ENCODE measurements at places on chromosomes 5 and 9.

DNA sequence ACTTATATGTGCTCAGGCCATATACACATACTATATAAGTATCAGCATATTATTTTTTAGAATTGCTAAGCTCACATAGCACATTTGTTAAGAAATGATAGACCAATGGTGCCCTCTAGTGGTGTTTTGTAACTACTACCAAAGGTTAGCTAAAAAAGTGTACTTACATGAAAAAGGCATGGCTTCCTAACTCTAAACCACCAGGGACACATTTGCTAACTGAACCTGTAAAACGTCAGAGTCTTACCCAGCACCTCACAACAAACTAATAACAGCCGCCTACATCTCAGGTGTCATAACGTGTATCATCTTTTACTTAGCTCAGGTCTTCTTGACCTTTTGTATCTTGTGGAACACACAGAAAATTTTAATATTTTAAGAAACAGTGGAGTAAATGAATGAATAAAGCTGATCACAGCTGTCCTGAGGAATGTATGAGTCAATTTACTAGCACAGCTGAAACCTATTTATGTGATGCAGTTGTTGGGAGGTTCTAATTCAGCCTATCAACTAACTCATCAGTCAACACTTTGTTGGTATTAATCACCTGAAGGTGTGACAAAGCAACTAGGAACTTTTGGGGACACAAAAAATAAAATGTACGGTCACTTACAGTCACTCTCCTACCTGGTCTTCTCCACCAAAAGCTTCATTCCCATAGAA lies 72.9 kb downstream of the BAAT start:
- DNase-seq, result peak; percentile 60

DNA sequence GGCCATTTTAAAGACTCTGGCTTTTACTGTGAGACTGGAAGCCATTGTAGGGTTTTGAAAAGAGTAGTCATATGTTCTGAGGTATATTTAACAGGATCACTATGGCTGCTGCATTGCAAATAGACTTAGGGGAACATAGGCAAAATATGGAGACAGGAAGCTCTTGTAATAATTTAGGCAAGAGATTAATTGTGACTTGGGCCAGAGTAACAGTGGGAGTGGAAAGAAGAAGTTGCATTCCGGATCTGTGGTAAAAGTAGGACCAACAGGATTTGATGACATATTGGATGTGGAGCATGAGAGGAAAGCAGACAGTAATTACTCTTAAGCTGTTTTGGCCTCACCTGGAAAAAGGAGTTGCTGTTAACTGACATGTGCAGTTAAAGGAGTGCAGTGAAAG lies 85.6 kb downstream of the SMIM15 start:
- DNase-seq, result no peak

- DNase-seq, result no peak
Observed at GRCh38 chr5:176823869-176824412, 13.6 kb downstream of the UNC5A start.

GRCh38 chr5:138831703-138832102 lies 43.4 kb downstream of the LRRTM2 start:
- DNase-seq, result no peak

DNA sequence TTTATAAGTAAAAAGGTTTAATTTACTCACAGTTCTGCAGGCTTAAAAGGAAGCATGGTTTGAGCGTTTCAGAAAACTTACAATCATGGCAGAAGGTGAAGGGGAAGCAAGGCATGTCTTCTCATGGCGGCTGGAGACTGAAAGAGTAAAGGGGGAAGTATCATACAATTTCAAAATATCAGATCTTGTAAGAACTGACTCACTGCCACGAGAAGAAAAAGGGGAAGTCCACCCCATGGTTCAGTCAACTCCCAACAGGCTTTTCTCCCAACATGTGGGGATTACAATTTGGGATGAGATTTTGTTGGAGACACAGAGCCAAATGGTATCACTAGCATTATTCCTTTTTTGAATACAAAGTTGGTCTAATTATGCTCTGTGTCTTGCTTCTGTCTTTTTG lies 627.9 kb upstream of the ST8SIA4 start:
- DNase-seq, result no peak

DNA sequence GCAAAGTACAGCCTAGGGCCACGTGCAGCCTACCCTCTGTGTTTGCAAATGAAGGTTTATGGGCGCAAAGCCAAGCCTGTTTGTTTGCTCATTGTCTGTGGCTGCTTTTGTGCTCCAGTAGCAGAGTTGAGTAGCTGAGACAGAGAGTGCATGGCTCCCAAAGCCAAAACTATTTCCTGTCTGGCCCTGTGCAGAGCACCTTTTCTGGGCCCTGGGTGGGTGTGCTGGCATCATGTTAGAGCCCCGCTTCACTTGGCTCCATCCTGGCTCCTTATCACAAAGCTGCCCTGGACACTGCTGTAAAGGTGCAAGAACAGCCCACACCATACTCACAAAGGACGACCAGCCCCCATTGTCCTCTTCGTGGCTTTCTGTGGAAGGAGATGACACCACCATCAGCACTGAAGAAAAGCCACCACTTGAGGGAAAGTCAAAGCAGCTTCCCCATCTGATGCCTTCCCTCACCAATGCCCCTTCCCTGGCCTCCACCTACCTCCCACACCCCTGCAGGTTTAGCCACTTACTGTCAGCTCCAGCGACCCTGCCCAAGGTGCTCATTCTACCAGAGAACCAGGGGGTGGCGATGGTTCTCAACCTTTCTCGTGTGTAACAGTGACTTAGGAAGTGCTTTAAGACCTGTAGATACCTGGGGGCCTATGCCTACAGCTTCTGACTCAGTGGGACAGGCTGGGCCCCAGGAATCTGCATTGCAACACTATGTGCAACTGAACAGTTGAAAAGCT lies 23.4 kb downstream of the LCP2 start:
- DNase-seq, result no peak

GRCh38 chr5:114055318-114056184 lies 306.3 kb upstream of the KCNN2 start:
- peak; percentile 79 for DNase-seq

DNA sequence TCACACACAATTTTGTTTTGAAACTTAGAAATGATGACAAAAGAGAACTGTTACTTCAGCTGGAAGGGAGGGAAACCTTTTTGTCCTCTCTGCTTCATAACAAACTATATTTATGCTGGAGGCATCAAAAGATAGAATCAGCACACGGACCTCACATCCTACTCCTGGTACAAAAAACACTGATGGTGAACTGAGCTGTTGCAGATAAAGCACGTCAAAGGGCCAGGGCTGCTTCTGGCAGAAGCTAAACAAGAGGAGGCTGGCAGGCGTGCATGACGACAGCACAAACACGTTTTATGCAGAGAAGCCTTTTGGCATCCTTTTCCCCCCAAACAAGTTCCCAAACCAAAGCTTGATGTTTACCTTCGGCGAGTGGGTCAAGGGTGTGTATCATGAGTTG lies 169.6 kb downstream of the SLC24A2 start:
- no peak for DNase-seq

GRCh38 chr9:13737885-13738284 lies 458.4 kb upstream of the MPDZ start:
- DNase-seq, result no peak

- no peak for DNase-seq
Observed at GRCh38 chr5:138770977-138771376, 17.8 kb downstream of the CTNNA1 start.

DNA sequence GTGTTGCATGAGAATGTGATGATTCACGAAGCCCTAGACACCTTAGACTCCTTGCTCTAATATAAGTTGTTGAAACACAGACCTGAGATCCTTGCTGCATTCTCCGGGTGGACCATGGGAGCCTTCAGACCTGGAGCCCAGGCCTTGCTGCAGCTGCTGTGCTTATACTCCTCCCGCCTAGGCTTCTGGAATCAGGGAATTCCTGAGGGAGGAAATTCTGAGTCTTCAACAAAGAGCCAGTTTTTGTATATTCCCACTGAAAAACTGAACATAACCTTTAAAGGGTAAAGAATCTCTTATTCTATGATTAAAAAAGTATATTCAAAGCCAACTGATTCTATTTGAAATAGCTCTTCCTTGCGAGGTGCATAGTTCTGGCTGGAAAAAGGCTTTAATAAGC lies 245.1 kb upstream of the ELAVL2 start:
- DNase-seq, result peak; percentile 40

DNA sequence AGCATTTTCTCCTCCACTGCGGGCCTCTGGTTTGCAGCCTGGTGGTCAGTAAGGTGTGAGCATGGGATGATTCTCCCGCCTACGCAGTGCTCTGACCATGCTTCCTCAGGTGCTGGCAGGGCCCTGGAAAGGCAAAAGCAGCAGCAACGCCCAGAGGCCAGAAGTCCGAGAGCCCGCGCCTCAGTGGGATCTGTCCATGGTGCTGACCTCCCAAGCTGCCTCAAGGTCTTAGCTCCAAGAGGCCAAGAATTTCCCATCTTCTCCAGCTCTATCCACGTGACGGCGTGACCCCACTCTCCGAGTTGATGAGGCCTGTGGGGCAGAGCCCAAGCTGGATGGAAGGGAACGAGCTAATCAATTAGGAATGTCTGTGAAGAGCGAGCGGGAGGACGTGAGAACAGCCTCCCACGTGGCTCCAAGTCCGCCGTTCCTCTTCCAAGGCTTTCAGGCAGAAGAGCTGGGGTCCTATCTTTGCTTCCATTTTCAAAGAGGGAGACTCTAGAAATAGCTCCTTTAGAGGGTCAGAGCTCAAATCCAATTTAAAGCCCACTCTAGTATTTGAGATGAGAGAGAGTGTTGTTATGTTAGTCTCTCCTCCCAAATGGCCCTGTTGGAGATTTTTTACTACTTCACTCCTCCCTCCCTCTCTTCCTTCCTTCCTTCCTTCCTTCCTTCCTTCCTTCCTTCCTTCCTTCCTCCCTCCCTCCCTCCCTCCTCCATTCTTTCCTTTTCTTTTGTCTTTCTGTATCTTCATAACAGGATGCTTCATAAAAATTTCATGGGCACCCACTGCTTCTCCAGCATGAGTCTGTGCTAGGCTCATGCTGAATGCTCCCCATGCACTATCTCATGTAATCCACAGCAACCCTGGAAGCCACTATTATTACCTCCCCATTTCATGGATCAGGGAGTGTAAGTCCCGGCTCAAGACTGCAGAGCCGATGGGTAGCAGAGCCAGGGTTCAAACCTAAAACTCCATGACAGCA lies 69.3 kb downstream of the OLFM1 start:
- DNase-seq, result peak; percentile 71

DNA sequence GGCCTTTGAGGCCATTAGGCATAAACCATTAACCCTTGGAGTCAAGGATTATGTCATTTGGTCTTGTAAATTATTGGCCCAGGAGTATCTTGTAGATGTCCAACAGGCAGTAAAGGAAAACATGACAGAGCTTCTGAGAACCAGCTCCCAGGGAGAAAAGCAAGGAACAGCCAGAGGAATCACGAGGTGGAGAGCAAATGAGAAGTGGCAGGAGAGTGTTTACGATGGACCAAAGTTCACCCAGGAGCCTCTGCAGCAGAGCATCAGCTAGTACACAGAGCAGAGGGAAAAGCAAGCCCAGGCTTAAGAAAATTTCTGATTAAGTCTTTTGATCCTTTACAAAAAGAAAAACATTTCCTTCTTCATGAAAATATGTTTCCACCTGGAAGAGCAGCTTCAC lies 206.2 kb downstream of the NDUFS4 start:
- no peak for DNase-seq

DNA sequence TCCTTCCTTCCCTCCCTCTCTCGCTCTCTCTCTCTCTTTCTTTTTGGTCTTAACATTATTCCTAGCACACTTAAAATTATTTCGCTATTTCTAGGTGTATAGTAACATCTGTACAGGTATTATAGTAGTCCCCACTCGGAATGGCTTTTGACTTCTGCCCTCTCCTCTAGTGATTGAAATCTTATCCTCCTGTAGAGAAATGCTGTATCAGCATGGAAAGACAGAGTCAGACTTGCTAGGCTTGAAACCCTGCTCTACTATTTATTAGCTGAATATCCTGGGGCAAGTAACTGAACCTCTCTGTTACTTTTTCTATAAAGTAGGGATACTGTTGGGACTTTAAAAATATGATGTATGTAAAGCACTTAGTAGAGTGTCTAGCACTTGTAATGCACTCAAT lies 681.9 kb upstream of the C9orf72 start:
- no peak for DNase-seq

- no peak for DNase-seq
Observed at GRCh38 chr9:135816651-135816970, 90.7 kb downstream of the CAMSAP1 start.

GRCh38 chr5:53792338-53792737 lies 231.9 kb downstream of the NDUFS4 start:
- no peak for DNase-seq

DNA sequence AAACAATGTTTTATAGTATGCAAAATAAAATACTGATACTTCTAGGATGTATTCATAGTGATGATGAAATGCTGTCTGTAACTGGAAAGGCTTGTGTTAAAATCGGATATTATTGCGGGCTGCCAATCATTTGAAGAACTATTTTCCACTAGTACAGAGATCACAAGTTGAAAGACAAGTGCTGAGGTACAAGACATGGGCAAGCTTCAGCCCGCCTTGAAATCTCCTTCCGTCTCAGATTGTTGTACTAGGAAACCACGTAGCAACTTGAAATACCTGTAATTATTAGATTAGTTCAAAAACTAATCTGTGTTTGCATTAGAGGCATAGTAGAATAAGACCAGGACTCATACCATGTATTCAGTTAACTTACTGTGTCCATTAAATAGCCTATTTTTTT lies 218.2 kb downstream of the ARHGEF28 start:
- DNase-seq, result no peak

DNA sequence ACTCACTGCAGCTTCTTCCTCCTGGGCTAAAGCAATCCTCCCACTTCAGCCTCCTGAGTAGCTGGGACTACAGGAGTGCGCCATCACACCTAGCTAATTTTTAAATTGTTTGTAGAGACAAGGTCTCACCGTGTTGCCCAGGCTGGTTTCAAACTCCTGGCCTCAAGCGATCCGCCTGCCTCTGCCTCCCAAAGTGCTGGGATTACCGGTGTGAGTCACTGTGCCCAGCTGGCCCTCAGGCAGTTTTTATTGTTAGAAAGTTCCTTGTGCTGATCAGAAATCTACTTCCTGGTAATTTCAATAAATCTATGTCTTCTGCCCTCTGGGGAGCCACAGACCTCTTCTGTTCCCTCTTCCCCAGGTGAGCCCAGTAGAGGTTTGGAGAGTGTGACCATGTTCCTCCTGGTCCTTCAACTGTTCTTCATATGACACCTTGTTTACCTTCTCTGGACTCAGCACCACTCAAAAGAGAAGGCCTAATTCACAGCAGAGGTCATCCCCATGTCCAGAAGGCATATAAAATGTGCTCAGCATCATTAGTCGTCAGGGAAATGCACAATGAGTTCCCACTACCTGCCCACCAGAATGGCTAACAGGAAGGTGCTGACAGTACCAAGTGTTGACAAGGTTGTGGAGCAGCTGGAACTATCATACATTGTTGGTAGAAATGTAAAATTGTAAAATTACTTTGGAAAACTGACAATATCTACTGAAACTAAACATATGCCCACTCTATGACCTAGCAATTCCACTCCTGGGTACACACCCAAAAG lies 10.4 kb downstream of the TMOD1 start:
- no peak for DNase-seq

- DNase-seq, result no peak
Observed at GRCh38 chr5:73296772-73297171, 123.8 kb downstream of the TMEM174 start.

- DNase-seq, result no peak
Observed at GRCh38 chr9:74960561-74960960, 7.8 kb upstream of the C9orf40 start.
